D721Med (cell line): ENCODE measurements at places on chromosomes 1 and 21.

DNA sequence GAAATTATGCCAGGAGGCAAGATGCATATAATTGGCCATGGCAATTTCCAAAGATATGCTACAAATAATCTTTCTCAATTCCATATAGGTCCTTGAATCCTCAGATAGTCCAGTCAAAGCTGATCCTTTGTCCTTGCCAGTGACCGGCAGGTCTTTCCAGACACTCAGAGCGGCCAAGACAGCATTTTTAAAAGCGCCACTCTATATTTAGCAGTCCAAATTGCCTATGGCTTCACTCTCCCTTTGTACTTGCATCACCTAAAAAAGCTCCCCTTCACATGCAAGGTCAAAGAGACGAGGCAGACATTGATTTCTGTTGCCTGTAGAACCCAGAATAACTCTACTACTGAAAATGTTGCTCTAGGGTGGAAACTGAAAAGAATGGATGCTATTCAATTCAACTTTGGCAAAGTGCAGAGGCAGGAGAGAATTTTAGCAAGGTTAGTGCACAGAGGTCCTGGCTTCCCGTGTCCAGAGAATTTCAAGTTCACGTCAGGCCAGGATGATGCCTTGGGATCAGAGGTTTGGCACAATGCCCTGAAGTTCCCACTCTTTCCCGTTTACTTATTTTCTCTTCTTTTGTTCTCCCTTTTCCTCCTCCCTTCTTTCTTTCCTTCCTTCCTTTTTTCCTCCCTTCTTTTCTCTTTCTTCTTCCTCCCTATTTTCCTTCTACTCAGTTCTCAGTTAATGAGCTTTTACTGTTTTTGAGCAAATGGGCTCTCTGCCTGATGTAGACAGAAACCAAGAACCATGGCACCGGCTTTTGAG lies 108.5 kb downstream of the KCNK1 start:
- DNase-seq, result no peak

GRCh38 chr1:116164150-116164549 lies 53.0 kb downstream of the MAB21L3 start:
- no peak for DNase-seq

- DNase-seq, result no peak
Measured at GRCh38 chr1:29808141-29808995, 572.0 kb downstream of the PTPRU start.

GRCh38 chr21:34884346-34884929 lies 164.7 kb downstream of the RUNX1 start:
- DNase-seq, result no peak

- no peak for DNase-seq
Measured at GRCh38 chr1:30425046-30425445, 298.3 kb downstream of the MATN1 start.

GRCh38 chr21:41008974-41009373 lies 159.0 kb upstream of the BACE2 start:
- DNase-seq, result no peak

- DNase-seq, result no peak
Measured at GRCh38 chr1:61936839-61937238, 194.6 kb downstream of the PATJ start.
